ENCODE measurements at places on chromosomes 13 and 19.

DNA sequence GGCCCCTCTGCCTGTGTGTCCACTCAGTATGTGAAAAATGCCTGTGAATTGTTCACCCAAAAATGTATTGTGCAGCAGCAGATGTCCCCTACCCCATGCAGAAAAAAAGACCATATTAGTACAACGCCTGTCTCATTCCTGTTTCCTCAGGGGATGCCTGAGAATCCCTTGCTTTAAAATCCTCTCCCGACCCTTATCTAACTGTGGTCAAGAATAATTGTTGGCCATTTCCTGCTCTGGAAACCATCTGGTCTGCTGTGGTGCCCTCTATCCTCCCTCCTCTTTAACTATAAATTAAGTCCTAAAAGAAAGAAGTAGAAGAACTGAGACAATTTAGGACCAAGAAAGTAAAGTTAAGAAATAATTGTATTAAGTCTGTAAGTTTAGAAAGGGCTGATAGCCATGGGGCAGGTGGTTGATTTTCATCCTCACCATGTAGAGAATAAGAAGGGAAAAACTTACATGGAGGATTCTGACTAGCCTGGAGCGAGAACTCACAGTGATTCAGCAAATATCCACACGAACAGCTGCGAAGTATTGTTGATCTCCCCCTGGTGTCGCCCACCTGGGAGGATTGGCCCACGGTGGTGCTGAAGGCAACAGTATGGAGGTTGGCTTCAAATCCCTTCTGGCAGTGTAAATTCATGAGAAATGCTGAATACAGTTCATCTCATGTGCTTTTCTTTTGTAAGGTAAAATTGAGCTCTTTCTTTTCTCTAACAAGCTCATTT, 85.6 kb downstream of the COL4A2 start:
- peaks cover 81% of the 10 kb centered on the region for H3K36me3 ChIP-seq
- peaks cover 79% of the 10 kb centered on the region for H3K4me1 ChIP-seq
- H3K27ac ChIP-seq = peak overlapping the region; percentile 60
- peaks cover 6% of the 10 kb centered on the region for H3K27me3 ChIP-seq

GRCh38 chr13:98246538-98247172, 69.6 kb upstream of the RNF113B start:
- H3K4me1 ChIP-seq = peaks cover 75% of the 10 kb centered on the region
- H3K27ac ChIP-seq = peak overlapping the region; percentile 43
- no peaks in the 10 kb centered on the region for H3K27me3 ChIP-seq
- H3K4me3 ChIP-seq = no peak overlapping the region
- H3K36me3 ChIP-seq = peaks cover 40% of the 10 kb centered on the region

DNA sequence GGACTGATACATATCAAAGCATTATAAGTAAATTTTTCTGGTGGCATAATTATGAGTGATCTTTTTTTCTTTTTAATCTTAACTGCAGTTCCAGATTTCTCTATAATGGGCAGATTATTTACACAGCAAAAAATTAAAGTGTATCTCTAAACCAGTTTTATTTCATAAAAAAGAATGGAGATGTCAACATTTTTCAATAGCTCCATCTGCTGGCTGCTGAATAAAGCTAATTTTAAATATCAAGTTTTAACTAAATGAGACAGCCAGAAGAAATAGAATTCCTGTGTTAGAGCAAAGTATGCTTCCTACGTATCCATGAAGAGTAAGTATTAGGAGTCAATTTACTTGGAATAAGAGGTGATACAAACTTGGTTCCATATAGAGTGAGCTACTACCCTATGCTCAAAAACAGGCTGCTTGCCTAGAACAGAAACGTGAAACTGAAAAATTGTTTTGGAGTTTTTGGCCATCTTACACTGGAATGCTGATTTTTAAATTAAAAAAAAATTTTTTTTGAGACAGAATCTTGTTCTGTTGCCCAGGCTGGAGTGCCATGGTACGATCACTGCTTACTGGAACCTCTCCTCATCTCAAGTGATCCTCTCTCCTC, 5.0 kb upstream of the PDS5B start:
- H3K4me1 ChIP-seq = peaks cover 8% of the 10 kb centered on the region
- no peak overlapping the region for H3K27ac ChIP-seq
- H3K36me3 ChIP-seq = peaks cover 5% of the 10 kb centered on the region
- no peak for DNase-seq
- no peak overlapping the region for H3K4me3 ChIP-seq

DNA sequence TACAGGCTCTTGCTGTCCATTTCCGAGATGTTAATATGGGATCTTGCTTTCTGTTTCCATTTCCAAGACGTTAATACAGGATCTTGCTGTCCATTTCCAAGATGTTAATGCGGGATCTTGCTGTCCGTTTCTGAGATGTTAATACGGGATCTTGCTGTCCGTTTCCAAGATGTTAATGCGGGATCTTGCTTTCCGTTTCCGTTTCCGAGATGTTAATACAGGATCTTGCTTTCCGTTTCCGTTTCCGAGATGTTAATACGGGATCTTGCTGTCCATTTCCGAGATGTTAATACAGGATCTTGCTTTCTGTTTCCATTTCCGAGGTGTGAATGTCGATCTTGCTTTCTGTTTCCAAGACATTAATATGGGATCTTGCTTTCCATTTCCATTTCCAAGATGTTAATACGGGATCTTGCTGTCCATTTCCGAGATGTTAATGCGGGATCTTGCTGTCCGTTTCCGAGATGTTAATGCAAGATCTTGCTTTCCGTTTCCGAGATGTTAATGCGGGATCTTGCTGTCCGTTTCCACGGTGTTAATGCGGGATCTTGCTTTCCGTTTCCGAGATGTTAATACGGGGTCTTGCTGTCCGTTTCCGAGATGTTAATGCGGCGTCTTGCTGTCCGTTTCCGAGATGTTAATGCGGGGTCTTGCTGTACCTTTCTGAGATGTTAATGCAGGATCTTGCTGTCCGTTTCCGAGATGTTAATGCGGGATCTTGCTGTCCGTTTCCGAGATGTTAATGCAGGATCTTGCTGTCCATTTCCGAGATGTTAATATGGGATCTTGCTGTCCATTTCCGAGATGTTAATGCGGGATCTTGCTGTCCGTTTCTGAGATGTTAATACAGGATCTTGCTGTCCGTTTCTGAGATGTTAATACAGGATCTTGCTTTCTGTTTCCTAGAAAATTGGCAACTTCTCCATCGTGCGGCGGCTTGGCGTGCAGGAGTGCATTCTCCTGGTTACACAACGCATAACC, 38.3 kb downstream of the PEX11G start:
- H3K4me1 ChIP-seq = no peaks in the 10 kb centered on the region
- DNase-seq = no peak
- H3K36me3 ChIP-seq = peaks cover 88% of the 10 kb centered on the region
- H3K27ac ChIP-seq = no peak overlapping the region
- no peak overlapping the region for H3K4me3 ChIP-seq

GRCh38 chr13:51980908-51981307, 30.3 kb downstream of the ATP7B start:
- DNase-seq = no peak
- H3K4me1 ChIP-seq = no peaks in the 10 kb centered on the region
- H3K36me3 ChIP-seq = peaks cover 5% of the 10 kb centered on the region
- no peaks in the 10 kb centered on the region for H3K27me3 ChIP-seq

DNA sequence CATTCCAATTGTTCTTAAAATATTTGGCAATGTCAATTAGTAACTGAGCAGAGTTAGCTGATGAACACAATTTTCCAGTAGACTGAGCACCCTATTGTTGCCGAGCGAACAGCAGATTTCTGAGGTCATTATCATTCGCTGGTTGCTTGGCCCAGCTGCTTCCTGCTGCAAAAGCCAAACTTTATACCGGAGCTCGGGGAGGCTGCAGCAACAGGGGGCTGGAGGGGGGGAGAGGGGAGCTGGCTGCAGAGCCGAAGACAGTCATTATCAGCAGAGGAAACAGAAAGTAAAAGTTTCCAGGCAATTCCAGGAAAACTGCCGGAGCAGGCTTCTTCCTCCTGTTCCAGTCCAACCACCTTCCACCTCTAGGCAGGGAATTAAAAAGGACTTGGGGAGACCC, 77.9 kb downstream of the ZNF536 start:
- no peak overlapping the region for H3K27ac ChIP-seq
- H3K4me1 ChIP-seq = peaks cover 26% of the 10 kb centered on the region
- no peaks in the 10 kb centered on the region for H3K36me3 ChIP-seq
- DNase-seq = peak; percentile 23
- peaks cover 25% of the 10 kb centered on the region for H3K27me3 ChIP-seq

GRCh38 chr19:5143471-5144411, 174.8 kb downstream of the KDM4B start:
- peak overlapping the region; percentile 89 for H3K27ac ChIP-seq
- H3K36me3 ChIP-seq = peaks cover 25% of the 10 kb centered on the region
- peaks cover 3% of the 10 kb centered on the region for H3K27me3 ChIP-seq
- no peak for DNase-seq
- no peak overlapping the region for H3K4me3 ChIP-seq

GRCh38 chr13:54574791-54575190, 1546.2 kb downstream of the OLFM4 start:
- H3K36me3 ChIP-seq = no peaks in the 10 kb centered on the region
- no peak overlapping the region for H3K27ac ChIP-seq
- no peaks in the 10 kb centered on the region for H3K4me1 ChIP-seq
- no peak for DNase-seq
- no peak overlapping the region for H3K4me3 ChIP-seq
- no peaks in the 10 kb centered on the region for H3K27me3 ChIP-seq

DNA sequence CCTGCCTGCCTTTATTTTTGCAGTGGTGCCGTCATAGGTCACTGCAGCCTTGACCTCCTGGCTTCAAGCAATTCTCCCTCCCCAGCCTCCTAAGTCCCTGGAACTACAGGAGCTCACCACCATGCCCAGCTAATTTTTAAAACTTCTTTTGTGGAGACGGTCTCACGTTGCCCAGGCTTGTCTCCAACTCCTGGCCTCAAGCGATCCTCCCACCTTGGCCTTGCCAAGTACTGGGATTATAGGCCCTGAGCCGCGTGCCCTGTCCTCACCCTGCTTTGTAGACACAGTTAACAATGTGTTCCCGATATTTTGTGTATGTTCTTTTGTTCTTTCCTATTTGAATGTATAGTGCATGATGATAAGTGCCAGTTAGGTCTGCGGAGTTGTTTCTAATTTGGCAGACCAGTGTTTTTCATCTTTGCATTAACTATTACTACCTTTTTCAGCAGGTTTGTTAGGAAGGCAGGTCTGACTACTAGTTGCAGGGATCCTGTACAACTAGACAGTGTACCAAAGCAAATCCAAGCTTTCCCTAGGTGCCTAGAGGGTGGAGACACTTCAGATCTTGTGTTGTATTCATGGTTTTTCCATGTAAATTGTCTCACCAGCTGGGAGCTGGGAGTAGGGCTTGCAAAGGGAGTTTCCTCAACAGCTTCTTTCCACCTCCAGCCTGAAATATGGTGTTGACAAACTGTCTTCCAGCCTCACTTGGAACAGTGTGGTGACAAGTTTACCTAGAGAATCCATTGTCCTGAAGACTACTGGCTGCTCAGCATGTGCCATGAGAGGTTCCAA, 9.5 kb upstream of the WTIP start:
- H3K27me3 ChIP-seq = peaks cover 2% of the 10 kb centered on the region
- no peak overlapping the region for H3K4me3 ChIP-seq
- H3K36me3 ChIP-seq = peaks cover 57% of the 10 kb centered on the region
- H3K27ac ChIP-seq = peak overlapping the region; percentile 95
- no peak for DNase-seq
- peaks cover 5% of the 10 kb centered on the region for H3K4me1 ChIP-seq

DNA sequence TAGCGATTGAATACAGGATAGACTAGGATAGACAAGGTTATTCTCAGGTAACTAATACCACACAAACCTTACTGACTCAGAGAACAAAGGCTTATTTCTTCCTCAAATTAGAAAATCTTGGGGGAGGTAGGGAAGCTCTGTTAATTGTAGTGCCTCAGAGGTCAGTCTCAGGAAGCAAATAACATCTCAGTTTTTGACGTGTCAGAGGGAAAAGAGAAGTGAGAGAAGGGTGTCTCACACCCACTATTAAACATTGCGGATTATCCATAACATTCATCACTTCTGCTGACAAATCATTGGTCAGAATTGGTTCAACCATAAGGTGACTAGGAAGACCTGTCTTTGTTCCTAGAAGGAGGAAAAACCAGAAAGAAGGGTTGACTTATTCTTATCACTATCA, 579.4 kb upstream of the MIR17HG start:
- no peak overlapping the region for H3K27ac ChIP-seq
- no peaks in the 10 kb centered on the region for H3K36me3 ChIP-seq
- DNase-seq = no peak
- H3K4me3 ChIP-seq = no peak overlapping the region

GRCh38 chr19:21134934-21135366, 6.9 kb upstream of the ZNF431 start:
- H3K27me3 ChIP-seq = no peaks in the 10 kb centered on the region
- DNase-seq = no peak
- no peak overlapping the region for H3K27ac ChIP-seq
- peaks cover 5% of the 10 kb centered on the region for H3K36me3 ChIP-seq

DNA sequence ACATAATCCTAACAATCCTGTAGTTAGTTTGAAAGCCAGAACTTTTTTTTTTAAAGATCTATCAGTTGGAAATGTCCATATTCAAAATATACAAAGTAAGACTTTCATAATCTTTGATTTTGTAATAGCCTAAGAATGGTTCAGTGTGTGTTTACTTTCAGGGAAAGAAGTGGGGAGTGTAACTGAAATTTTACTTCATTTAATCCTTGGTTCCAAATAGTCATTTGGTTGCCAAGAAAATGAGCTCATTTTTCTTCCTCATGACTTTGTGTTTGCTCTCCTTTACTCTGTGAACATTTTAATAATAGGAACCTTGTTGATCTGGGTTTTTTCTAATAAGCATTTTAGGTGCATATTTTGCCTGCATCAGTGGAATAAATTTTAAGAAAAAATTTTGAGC, 278.8 kb downstream of the SLITRK6 start:
- no peaks in the 10 kb centered on the region for H3K36me3 ChIP-seq
- no peaks in the 10 kb centered on the region for H3K4me1 ChIP-seq
- no peak for DNase-seq

GRCh38 chr13:90477216-90477615, 870.3 kb upstream of the MIR17HG start:
- no peaks in the 10 kb centered on the region for H3K36me3 ChIP-seq
- H3K4me1 ChIP-seq = no peaks in the 10 kb centered on the region
- no peak for DNase-seq
- H3K27ac ChIP-seq = no peak overlapping the region
- peaks cover 5% of the 10 kb centered on the region for H3K27me3 ChIP-seq

- H3K27ac ChIP-seq = no peak overlapping the region
- peaks cover 20% of the 10 kb centered on the region for H3K4me1 ChIP-seq
- H3K36me3 ChIP-seq = no peaks in the 10 kb centered on the region
- H3K27me3 ChIP-seq = peaks cover 22% of the 10 kb centered on the region
- peak overlapping the region; percentile 62 for H3K4me3 ChIP-seq
Observed at GRCh38 chr19:674282-675151, 1.7 kb upstream of the FSTL3 start.

- H3K27ac ChIP-seq = peak overlapping the region; percentile 9
- H3K36me3 ChIP-seq = no peaks in the 10 kb centered on the region
- DNase-seq = no peak
- no peak overlapping the region for H3K4me3 ChIP-seq
Observed at GRCh38 chr13:48891586-48891985, 84.1 kb upstream of the FNDC3A start.

GRCh38 chr13:24995225-24995804, 100.6 kb upstream of the PABPC3 start:
- peaks cover 12% of the 10 kb centered on the region for H3K27me3 ChIP-seq
- no peaks in the 10 kb centered on the region for H3K36me3 ChIP-seq
- no peak overlapping the region for H3K4me3 ChIP-seq
- DNase-seq = peak; percentile 66
- H3K27ac ChIP-seq = no peak overlapping the region

- H3K4me1 ChIP-seq = peaks cover 6% of the 10 kb centered on the region
- H3K27me3 ChIP-seq = no peaks in the 10 kb centered on the region
- no peak overlapping the region for H3K4me3 ChIP-seq
- H3K36me3 ChIP-seq = peaks cover 55% of the 10 kb centered on the region
- peak overlapping the region; percentile 5 for H3K27ac ChIP-seq
- DNase-seq = no peak
Observed at GRCh38 chr13:102643656-102644055, 46.9 kb downstream of the TPP2 start.

GRCh38 chr19:41587101-41587837, 11.3 kb downstream of the CEACAM21 start:
- no peak overlapping the region for H3K4me3 ChIP-seq
- H3K36me3 ChIP-seq = no peaks in the 10 kb centered on the region
- H3K27ac ChIP-seq = no peak overlapping the region

All from nephron progenitor cell (in vitro differentiated cells).